ENCODE measurements at places on chromosomes 4 and X.

DNA sequence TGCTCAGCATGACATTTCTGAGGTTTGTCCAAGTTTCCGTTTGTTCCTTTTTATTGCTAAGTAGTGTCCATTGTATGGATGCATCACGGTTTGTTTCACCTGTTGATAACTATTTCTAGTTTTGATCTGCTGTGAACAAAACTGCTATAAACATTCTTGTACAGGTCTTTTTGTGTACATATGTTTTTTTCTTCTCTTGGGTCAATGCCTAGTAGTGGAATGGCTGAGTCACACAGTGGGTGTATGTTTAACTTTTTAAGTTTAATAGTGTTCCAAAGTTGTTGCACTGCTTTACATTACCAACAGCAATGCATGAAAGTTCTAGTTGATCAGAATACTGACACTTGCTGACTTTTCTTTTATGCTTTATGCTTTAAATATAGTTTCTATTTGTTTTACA lies 76.7 kb downstream of the MAOB start:
- no peak for DNase-seq

GRCh38 chrX:153411255-153411987 lies at the start of gene ZFP92:
ZFP92 (plus strand) TSS chrX:153411472; CDS start chrX:153418323, 6,851 bp downstream.
- peak; percentile 43 for DNase-seq

- DNase-seq = no peak
These were observed 50.0 kb downstream of the UGT2B10 start for GRCh38 chr4:68865760-68866159.

DNA sequence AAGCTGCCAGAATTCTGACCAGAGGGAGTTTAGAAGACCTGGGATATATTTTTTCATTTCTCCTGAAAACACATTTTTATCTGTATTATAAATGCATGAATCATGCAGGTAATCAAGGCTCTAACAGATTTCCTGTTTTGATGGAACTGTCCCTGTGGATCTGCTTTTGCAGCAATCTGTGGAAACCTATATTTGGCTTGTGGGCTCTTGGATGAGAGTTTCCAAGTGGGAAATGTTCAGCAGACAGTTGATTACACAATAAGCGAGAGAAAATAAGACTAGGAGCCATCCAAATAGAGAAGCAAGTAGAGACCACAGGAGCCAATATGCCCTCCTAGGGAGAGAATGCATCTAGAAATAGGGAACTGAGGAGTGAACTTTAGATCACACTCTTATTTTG lies 105.0 kb downstream of the NDST3 start:
- DNase-seq = no peak

- DNase-seq = no peak
These were observed 97.3 kb downstream of the NR3C2 start for GRCh38 chr4:148344941-148345340.

DNA sequence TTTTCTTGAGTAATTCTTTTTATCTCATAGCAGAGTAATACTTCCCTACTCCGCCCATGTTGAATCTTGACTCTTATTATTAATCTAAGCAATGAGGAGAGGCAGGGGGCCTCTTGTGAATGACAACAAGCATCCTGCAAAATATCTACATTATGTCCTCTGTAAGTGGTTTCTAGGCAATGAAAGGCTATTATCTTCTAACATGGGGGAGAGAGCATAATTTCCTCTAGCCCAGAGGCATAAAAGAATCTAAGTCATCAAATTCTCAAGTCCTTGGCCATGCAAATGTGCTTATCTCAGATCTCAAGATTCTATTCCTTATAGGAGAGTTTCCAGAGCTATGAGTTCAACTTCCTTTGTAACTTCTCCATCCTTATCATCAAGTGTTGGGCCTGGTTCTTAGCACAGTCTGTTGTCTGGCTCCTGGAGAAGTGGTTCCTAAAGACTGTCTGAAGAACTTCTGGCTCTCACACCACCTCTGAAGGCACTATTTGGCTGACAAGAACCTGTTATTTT lies 423.1 kb upstream of the INTU start:
- no peak for DNase-seq
